ENCODE measurements at places on chromosomes 7 and 10.

- no peak for DNase-seq
These were observed 17.3 kb downstream of the SLC16A12 start for GRCh38 chr10:89518108-89518507.

DNA sequence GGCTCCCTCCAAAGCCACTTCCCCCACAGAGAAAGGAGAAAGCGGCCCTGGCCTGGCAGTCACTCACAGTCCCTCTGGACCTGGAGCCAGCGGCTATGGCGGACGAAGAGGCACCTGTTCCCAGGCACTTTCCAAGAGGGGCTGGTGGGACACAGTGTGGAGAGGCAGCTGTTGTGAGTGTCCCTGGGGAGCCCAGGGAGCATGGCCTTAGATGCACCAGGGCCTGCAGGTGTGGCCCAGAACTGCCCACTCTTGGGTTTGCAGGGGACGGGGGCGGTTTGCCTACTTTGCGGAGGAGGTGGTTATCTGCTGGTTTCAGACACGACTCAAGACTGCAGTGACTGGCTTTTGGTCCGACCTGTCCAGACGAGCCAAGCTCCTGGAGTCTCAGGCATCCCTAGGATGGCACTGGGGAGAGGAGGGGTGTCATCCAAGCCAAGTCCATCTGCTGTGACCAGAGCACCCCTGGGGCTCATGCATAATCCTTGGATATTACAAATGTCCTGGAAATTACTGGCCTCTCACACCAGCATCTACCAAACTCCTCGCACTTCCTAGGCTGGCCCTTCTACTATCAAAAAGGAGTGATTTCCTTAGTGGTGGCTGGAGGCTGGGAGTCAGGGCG, 18.4 kb downstream of the CTBP2 start:
- DNase-seq, result no peak

- DNase-seq, result no peak
These were observed 123.6 kb upstream of the SFMBT2 start for GRCh38 chr10:7534480-7534852.

DNA sequence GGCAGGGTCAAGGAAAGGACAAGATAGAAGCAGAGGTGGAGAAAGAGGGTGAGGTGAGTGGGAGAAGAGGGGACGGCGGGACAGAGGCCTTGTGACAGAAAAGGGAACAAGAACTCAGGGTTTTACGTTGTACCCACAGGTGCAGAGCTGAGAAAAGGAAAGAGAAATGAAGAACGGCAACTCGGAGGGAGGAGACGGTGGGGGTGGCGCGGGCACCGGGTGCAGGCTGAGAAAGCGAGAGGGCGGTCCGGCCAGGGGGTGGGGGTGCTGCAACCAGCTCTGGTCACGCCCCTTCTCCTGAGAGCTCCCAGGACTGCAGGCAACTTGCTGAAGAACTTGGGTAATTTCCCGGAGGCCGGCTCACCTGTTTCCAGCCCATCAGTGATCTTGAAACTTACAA, 65.3 kb downstream of the CARD11 start:
- no peak for DNase-seq

GRCh38 chr10:71769279-71769823, 4.0 kb downstream of the VSIR start:
- no peak for DNase-seq

DNA sequence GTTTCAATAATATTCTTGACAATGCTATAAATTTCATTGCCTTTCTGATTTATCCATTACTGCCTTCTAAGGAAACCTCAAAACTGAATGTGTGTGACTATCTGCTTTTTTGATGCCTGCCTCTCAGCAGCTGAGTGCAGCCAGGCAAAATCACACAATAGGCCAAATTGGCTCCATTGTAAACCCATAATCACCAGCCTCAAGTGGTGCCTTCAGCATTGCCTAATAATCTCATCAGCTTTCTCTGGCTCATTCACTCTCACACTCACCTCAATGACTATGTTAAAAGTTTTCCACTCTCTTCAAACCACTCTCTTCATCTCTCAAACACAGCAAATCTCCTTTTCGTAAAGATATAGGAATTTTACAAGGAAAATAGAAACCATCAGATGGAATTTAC, 182.5 kb upstream of the COL1A2 start:
- no peak for DNase-seq

GRCh38 chr10:28959850-28960501, 282.7 kb downstream of the BAMBI start:
- DNase-seq, result no peak

- no peak for DNase-seq
These were observed 14.8 kb downstream of the GRIFIN start for GRCh38 chr7:2461268-2462026.

GRCh38 chr10:122280156-122280555, 9.1 kb downstream of the BTBD16 start:
- DNase-seq, result no peak

DNA sequence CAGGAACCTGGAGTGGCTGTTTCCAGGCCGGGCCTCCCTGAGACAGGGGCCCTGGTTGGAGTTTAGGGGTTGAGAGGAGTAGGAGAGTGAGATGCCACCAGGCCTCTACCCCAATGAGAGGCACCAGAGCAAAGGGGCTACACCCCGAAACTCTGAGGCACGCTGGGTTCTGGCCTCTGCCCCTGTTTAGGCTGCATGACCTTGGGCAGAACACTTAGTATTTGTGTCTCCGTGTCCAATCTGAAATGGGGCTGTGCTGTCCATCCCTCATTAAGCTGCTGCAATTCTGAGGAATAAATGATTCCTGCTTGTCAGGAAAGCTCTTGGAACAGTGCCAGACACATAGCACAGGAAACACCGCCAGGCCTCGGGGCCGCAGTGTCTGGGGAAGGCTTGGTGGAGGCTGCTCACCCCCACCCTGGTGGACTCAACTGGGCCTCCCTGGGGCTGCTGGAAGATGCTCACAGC, 40.5 kb upstream of the SAMD8 start:
- DNase-seq, result no peak

DNA sequence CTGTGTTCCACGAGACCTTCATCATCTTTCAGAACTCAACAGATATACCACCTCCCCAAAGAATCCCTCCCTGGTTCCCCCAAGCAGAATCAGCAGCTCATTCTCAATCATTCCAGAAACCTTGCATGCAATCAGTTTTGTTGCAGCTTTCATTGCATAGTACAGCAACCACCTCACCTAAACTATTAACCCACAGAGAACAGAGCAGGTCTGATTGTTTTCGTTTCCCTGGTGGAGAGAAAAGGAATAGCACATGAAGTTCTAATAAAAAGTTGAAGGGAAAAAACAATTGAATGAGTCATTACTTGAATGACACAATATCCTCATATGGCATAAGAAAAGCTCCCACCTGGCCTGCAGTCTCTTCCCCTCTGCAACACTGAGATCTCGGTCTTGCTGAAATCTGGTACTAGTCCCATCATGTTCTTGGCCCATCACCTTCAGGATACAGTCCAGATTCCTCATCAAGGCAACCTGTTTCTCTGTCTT, 147.1 kb upstream of the GDF10 start:
- no peak for DNase-seq

- DNase-seq, result no peak
These were observed 136.8 kb downstream of the EXOC4 start for GRCh38 chr7:133389727-133390126.

- no peak for DNase-seq
These were observed 46.0 kb downstream of the PTPRE start for GRCh38 chr10:127952918-127953317.

DNA sequence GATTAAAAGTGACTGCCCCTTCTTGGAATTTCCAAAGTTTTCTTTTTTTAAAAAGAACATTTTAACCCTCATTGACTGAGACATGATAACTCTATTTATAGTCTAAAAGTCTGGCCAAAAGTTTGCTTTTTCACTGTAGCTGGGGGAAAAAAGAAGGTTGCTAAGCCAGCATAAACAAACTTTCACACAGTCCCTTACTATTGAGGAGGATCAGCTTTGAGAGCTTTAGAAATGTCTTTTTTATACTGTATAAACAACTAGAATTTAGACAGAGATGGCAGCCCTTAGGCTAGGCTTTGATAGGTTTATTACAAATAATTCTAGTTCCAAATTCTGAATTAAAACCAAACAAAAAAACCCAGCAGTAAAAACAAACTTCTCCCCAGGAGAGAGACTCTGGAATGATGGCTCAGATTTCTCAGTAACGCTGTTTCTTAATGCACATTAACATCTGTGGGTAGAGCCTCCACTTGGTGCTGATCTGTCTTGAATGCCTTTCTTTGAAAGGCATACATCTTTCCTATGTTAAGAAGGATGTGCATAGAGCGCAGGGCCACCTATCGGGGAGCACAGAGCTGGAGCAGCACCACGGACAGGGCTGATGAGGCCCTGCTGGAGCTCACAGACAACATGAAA, 100.9 kb upstream of the PDLIM1 start:
- no peak for DNase-seq

DNA sequence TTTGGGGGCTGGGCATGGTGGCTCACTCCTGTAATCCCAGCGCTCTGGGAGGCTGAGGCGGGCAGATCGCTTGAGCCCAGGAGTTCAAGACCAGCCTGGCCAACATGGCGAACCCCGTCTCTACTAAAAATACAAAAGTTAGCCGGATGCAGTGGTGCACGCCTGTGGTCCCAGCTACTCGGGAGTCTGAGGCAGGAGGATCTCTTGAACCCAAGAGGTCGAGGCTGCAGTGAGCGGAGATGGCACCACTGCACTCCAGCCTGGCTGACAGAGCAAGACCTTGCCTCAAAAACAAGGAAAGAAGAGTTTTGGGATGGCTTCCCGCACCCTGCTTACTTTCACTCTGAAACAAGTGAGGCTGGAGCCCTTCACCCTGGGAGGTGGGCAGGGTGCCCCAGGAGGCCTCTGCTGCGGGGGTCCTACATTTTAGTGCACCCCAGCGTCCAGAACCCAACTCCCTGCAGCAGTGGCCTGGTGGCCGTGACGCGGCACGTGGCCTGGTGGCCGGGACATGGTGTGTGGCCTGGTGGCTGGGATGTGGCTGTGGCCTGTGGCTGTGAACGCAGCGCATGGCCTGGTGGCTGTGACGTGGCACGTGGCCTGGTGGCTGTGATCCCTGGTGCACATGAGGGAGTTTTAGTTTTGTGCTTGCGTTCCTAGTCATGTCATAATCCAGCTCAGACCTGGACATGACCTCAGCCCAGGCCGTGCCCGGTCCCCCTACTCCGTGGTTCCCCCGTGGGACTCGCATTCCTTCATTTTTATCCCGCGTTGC, 9.3 kb downstream of the KNDC1 start:
- DNase-seq, result no peak

- DNase-seq, result no peak
These were observed 89.6 kb downstream of the USP6NL start for GRCh38 chr10:11521860-11522259.

DNA sequence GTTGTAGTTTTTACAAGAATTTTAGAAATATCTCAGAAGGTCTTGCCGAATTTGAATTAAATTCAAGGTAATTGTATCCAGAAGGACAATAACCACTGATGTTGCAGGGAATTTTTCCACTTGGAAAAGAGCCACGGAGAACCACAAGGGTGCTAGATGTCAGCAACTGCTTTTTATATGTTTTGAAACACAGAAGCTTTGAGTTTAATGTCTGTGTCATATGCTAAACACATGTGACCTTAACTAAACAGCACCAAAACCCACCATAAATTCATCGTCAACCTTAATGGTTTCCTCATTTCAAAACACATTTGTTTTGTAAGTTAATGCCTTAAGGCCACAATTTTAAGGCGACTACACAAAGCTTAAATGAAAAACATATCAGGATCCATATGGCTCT, 106.9 kb downstream of the COL28A1 start:
- DNase-seq, result no peak

DNA sequence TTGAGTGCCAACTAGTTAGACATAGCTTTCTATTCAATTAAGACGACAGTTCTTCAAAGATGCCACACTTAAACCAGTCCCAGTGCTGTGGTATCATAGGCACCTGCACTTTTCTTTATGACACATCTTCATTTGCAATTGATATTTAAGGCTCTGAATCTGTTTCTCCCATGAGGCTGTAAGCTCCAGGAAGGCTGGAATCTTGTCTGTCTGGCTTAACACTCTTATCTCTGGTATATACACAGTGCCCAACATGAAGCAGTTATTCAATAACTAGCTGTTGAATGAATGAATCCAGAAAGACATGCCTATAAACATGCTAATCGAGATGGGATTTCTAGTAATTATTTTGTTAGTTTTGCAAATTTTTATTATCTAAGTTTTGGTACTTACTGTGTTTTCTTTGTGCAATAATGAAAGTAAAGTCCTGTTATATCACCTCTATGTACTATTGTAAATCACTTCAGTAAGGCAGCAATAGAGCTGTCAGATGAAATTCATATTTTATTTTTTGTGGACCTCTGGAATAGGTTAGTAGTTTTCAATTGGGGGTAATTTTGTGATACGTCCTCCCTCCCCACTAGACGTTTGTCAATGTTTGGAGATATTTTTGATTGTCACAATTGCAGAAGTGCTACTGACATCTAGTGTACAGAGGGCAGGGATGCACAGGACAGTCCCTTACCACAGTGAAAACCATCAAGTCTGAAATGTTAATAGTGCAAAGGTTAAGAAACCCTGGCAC, 51.3 kb upstream of the STEAP4 start:
- no peak for DNase-seq

GRCh38 chr10:126437635-126438406, 49.5 kb upstream of the ADAM12 start:
- DNase-seq, result no peak

DNA sequence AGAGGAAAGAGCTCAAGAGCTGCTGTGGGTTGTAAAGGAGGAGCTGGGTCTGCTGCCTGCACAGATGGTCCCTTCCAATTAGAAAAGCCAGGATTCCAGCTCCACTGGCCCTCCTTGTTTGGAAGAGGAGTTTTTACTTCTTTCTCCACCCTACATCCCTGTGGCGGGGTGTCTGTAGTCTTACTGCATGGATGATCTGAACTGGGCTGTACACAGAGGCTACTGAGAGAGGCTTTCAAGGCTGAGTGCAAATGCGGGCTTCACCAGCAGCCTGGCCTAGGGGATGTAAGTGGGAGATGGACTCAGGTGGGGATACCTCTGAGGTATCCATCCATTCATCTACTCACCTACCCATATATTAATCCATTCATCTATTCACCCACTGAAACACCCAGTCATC, 7.1 kb upstream of the CXCL12 start:
- DNase-seq, result no peak

- DNase-seq, result no peak
These were observed 238.5 kb upstream of the PITRM1 start for GRCh38 chr10:3411044-3411443.

GRCh38 chr7:26102176-26102575, 49.8 kb upstream of the NFE2L3 start:
- no peak for DNase-seq

GRCh38 chr10:33966946-33967345, 632.5 kb upstream of the NRP1 start:
- DNase-seq, result no peak

Measured in GDM1 (cell line).